Stimulated activated naive CD4-positive, alpha-beta T cell (primary cell): ENCODE measurements at places on chromosomes 11 and 22.

- DNase-seq = no peak
These were observed 6.6 kb upstream of the ARAP1 start for GRCh38 chr11:72758690-72759389.

GRCh38 chr11:19670030-19670791, 42.4 kb upstream of the NAV2 start:
- no peak for DNase-seq

- peak; percentile 40 for DNase-seq
These were observed at the start of gene RPS6KA4 for GRCh38 chr11:64358907-64359711. TSS of gene RPS6KA4 (plus strand) at chr11:64359162. CDS start at chr11:64359236, 74 bp downstream.

DNA sequence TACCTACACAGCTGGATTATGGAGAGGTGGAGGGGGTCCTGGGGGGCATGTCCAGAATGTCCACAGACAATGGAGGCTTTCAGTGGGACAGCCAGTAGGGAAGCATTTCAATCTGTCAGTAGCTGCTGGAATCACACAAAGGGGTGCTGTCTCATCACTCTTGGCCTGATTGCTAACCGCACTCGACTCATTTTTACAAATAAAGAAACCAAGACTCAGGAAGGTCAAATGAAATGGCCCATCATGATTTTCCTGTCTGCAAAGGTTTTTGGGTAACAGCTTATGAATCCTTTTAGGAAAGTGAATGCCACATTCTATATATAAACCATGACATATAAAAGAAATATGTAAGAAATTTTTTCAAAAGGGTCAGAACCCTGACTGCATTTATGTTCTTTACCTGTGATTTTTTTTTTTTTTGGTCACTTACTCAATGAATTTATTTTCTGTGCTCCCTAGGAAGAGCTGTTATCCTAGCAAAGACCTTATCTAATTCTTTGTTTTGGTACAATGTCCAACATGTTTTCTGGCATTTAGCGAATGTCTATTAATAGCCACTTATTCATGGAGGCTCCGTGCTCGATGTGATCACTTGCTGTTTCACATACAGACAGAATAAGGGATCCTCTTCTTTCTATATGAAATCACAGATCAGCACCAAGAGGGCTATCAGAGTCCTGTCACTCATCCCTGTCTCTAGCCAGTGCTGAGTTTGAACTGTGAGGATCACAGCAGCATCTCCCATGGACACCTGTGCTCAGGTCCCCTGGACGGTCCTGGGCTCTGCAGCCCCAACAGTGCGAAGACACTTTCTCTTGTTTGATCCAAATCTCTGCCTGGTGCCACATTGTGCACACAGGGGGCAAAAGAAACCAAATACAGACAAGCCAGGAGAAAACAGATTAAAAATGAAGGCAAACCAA, 979.7 kb downstream of the NTM start:
- DNase-seq = no peak

- no peak for DNase-seq
These were observed 357.8 kb upstream of the LARGE1 start for GRCh38 chr22:34278121-34278520.

GRCh38 chr11:44306918-44307244, 3.1 kb downstream of the ALX4 start:
- DNase-seq = no peak

- no peak for DNase-seq
These were observed 49.0 kb downstream of the SC5D start for GRCh38 chr11:121341609-121342008.

DNA sequence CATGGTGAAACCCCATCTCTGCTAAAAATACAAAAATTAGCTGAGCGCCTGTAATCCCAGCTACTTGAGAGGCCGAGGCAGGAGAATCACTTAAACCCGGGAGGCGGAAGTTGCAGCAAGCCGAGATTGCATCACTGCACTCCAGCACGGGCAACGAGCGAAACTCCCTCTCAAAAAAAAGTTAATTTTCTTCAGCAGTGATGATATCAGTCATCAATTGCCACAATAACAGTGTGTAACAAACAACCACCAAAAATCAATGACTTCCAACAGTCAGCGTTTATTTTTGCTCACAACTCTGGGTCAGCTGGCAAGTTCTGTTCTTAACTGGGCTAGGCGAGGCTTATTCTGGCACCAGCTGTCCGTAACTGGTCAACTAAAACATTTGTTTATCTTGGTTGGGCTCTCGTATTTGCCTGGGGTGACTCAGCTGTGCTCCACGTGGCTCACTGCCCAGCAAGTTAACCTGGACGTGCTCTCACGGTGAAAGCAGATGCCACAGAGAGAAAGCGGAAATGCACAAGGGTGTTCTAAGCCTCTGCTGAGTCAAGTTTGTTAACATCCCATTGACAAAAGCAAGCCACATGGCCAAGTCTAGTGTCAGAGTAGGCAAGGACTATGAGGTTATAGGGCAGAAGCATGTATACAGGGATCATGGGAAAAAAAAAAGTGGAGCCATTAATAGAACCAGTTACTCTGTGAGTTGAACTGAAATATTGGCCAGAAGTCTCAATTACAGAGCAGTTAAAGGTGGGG, 52.1 kb downstream of the LHFPL7 start:
- no peak for DNase-seq

- no peak for DNase-seq
These were observed 7.9 kb upstream of the NELL1 start for GRCh38 chr11:20661445-20661844.

- DNase-seq = no peak
These were observed 196.2 kb downstream of the TBC1D22A start for GRCh38 chr22:46958658-46959057.
